SJSA1 (cell line): ENCODE measurements at places on chromosomes 13 and 19.

DNA sequence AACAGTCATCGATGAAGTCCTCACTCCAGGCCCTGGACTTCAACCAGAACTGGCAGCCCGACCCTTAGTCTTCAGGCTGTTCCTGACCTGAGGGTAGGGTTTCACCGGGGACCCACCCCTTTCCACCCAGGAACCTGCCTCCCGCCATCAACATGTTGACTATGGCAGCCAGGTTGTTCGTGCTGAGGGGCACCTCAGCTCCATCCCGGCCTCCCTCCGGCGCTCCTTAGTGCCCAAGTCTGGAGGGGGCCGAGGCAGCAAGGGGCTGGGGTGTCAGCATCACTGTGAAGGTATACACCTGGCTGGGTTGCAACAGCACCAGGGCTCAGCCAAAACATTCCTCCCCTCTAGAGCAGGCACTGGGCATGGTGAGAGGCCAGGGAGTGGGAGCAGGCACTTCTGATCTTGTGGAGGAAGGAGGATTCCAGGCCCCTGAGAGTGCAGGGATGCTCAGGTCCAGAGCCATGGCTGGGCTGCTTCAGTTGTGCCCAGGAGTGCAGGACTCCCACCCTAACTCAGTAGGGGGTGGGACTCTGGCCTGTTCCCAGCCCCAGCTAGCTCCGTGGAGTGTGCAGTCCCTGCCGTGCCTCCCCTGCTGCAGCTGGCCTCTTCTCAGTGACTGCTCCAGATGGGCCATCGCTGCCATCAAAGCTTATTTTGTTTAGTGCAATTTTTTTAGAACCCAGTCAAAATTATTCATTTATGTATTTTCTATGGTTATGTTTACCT, 1445.9 kb downstream of the PCDH9 start:
- DNase-seq, result no peak

DNA sequence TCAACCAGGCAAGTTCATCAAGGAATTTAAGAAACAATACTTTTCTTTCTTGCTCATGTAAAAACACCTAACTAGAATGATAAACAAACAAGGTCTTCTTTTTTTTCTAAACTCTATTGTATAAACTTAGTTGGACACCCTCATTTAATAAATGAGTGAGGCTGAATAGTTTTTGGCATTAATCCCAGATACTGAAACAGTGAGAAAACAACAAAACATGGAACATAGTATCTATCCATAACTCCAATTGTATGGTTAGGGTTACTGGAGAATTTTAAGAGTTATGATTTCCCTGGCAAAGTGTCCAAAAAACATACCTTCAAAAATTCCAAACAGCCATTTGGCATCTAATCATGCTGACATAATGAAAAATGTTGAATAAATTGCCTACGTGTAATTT, 5.8 kb upstream of the POMP start:
- DNase-seq, result no peak

DNA sequence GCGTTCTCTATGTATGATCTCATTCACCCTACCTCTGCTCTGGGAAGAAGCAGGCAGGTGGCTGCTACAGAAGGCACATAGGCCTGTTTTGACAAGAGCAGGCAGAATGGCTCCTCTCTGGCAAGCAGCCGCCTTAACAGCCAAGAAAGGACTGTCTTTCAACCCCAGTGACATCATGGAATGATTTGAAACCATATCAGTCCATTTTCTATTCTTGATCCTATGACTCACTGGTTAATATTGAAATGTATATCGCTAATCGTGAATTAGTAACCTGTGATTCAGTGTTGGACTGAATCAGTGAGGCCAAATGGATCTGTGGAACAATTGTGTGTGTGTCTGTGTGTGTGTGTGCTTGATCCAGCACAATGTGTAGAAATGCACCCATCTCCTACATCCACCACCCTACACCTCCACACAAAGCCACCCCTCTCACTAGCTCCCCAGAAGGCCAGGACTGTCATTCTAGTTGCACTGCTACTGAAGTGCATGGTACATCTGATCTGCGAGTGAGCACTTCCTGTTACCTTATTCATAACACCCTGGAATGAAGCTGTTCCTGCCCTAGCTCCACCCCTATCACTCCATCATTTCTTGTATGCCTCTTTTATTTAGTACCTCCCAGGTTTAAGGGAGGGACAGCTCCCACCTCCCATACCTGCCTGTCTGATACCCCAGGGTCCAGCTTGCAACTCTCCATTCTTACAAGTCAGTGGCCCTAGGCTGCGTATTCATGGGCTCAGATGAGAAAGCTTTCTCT, 460.0 kb downstream of the FOXO1 start:
- no peak for DNase-seq

DNA sequence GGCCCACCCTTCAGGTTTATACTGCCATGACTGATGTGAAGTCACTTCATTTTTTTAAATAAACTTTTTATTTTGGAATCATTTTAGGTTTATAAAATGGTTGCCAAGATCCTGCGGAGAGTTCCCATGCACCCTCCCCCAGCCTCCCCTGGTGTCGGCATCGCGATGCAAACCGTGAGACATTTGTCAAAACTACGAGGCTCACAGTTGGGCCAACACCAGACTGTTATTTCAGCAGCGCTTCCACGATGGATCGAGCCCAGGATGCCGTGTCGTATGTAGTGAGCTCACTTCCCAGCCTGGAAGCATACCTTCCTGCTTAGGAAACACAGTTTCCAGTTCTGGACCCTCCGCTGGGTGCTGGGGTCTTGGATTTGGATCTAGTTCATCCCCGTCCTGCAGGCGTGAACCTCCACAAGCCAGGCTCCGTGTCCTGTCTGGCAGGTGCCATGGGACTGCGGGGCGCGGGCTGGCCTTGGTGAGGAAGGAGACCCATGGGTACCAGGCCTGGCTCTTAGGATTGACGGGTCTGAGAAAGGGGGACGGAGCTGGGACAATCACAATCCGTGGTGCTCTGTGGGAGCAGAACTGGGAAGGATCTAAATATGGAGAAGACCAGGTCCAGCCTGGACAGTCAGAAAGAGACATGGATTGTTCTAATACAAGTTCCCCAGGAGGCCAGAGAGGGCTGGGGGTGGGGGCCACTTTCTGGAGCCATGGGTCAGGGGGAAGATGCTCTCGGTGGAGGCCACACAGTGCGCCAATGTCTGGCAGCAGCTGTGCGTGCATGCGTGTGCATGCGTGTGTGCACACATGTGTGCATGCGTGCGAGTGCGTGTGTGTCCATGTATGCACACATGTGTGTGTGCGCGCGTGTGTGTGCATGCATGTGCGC, 2.4 kb upstream of the SBK2 start:
- no peak for DNase-seq

DNA sequence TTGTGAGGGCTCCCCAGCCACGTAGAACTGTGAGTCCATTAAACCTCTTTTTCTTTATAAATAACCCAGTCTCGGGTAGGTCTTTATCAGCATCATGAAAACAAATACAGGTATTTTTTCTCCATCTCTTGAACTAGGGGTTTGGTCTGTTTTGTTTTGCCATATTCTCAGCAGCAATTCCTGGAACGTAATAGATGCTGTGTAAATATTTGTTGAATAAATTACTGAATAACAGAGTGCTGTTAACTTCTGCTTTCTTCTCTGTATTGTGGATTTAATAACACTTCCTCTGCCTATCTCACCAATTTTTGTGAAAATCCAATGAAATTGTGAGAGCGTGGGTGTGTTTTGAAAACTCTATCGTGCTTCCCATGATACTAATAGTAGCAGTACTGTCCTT, 429.4 kb downstream of the DCT start:
- DNase-seq, result no peak

DNA sequence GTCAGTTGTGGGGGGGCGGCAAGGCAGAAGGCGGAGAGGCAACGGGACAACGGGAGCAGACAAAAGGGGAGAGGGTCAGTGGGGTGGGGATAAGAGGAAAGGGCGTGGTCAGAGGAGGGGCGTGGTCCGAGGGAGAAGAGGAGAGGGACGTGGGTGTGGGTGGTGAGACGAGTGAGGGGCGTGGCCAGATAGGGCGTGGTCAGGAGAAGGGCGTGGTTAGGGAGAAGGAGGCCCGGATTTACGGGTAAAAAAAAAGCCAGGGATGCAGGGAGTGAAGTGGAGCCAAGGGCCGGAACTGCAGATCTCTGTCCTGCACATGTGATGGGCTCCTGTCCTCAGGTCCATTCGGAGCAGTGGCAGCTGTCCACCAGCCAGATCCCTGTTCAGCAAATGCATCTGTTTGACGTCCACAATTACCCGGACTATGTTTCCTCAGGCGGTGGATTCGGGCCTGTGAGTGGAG, 21.5 kb downstream of the CPT1C start:
- peak; percentile 67 for DNase-seq

- DNase-seq, result no peak
These were observed 997 bp upstream of the SAMD4B start for GRCh38 chr19:39341129-39341718.

- no peak for DNase-seq
These were observed 9.8 kb downstream of the ZGLP1 start for GRCh38 chr19:10299545-10300458.

DNA sequence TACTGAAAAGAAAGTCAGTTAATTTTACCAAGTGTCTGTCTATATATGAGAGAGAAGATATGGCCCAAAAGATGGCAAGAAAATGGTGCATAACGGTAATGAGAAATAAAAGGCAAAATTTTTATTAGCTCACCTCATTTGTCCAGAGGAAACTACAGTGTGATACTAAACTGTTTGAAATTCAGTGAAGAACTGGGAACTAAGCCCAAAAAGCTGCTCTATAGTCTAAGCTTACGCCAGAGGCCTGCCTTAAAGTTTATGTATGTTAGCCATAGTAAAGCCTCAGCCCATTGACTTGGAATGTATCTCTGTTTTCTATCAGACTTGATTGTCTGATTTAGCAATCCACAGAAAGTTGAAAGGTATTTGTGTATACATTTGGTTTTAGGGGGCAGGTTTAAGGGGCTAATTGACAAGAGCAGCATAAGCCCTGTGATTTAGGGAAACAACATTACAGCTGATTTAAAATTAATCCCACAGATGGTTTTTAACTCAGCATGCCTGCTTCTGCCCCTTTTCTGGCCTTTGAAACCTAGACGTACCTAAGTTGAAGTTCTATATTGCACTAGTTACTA, 91.0 kb upstream of the MAB21L1 start:
- no peak for DNase-seq

DNA sequence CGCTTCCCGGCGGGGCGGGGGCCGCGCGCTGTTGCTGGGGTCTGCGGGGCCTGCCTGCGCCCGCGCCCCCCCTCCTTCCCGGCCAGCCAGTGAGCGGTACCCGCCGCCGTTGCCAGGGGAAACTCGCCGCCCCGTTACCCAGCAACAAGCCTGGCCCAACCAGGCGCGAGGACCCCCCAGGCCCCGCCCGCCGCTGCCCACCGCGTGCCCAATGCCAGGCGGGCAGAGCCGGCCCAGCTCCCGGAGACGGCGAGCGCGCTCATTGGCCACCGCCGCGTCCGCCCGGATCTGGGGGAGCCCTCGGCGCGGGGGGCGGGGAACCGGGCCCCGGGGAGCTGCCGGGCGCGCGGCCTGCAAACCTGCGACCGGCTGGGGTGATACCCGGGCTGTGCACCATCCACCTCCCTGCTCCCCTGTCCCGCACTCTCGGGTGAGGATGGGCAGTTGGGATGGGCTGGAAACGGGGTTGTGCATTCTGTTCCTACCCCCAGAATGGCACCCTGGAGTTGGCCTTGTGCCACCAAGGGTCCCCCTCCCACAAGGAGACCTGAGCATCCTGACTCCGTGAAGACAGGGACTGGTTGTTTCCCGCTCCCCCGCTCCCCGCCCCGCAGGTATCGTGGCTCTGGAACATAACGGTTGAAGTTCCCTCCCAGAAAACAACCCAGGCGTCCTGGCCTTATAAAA, 8.8 kb upstream of the BBC3 start:
- no peak for DNase-seq

DNA sequence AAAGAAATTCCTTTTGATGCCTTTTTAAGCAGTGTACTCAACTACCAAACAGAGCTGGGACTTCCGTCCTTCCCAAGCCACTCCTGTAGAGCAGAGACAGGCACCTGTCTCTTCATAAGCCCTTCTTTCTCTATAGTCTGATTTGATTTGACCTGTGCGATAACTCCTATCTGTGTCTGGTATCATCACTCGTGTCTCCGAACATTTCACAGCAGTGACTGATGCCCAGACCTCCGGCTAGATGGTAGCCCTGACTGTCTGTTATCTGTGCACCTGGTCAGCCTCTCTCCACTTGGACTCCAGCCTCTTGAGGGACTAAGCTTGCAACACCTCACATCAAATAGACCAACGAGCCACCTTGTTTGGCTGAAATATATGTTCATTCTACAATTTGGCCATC, 316.2 kb upstream of the ZNF507 start:
- DNase-seq, result no peak

- DNase-seq, result no peak
These were observed 280.2 kb upstream of the EDNRB start for GRCh38 chr13:78198821-78199220.

DNA sequence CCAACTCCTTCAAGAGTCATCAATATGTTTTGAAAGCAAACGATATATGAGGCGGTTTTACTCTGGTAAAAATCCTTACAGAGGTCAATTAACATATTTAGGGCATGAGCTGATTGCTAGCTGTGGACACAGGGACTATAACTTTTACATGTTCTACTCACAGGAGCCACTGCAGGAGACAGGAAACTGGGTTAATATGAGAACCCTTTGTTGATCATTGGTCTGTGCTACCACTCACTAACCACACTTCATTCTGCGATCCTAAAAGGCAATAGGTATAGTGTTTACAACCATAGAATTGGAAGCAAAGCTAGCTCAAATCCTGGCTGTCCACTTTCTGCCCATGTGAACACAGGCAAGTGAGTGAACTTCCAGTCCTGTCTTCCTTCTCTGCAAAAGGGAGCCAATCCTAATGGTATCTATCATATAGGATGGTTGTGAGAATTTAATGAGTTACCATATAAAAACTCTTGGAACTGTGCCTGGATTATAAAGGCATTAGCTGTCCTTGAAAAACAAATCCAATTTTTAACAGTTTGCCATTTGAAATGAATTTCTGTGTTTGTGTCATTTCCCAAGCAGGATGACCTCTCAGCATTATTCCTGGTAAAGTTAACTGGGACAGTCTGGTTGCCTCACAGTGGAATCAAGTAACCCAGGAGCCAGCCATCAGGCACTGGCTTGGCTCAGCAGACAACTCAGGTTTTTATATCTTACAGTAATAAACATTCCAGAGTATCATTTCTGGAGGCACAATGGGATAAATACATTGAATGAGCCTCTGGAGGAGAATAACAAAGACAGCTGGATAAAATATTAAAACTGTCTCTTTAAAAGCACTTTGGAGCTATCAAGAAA, 29.8 kb upstream of the RAP2A start:
- no peak for DNase-seq
